H54 (cell line): ENCODE measurements at places on chromosomes 12 and 14.
A peak's percentile ranks its signal among the peaks of the same experiment; 100 is the strongest.

DNA sequence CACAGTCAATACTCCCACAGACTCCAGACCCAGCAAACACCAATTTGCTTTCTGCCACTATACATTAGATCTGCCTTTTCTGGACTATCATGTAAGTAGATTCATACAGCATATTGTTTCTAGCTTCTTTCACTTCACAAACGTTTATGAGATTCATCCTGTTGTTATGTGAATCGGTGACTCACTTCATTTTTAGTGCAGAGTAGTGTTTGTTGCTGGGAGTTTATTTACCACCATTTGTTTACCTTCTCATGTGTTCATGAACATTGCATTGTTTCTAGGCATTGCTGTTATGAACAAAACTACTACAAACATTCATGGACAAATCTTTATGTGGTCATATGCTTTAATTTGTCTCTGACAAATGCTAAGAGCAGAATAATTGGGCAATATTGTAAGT lies 807.8 kb upstream of the TMEM132C start:
- DNase-seq, result no peak

- no peak for DNase-seq
Measured at GRCh38 chr14:24376448-24377070, 8.6 kb downstream of the NFATC4 start.

GRCh38 chr12:79673354-79673753 lies 17.4 kb downstream of the PAWR start:
- DNase-seq, result no peak

DNA sequence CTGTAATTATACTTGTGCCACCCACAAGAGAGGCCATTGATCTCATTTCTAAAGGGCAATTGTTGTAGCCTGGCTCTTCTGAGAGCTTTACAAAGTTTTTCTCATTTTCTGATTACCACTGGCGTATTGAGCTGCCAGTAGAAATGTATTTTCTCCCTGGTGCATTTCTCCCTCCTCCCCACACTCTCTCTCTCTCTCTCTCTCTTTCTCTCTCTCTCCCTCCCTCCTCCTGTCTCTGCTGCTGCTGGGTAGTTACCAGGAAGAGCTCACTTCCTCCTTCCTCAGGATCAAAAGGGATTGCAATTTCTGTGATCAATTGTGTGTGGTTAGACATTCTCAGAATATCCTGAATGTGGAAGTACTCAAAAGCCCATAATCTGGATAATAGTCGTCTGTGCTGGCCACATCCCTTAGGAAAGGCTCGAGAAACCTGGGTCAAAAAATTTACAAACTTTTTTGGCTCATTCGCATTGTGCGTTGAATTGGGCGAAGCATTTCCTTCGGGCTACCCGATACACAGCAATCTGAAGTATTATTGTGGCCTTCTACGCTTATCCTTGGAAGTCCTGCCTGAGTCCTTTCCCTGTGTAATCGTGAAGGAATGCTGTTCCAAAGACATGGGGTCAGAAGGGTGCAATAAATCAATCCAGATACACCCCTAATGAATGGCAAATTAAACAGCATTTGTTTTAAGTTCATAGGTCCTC lies 254.8 kb downstream of the MSRB3 start:
- peak; percentile 29 for DNase-seq

DNA sequence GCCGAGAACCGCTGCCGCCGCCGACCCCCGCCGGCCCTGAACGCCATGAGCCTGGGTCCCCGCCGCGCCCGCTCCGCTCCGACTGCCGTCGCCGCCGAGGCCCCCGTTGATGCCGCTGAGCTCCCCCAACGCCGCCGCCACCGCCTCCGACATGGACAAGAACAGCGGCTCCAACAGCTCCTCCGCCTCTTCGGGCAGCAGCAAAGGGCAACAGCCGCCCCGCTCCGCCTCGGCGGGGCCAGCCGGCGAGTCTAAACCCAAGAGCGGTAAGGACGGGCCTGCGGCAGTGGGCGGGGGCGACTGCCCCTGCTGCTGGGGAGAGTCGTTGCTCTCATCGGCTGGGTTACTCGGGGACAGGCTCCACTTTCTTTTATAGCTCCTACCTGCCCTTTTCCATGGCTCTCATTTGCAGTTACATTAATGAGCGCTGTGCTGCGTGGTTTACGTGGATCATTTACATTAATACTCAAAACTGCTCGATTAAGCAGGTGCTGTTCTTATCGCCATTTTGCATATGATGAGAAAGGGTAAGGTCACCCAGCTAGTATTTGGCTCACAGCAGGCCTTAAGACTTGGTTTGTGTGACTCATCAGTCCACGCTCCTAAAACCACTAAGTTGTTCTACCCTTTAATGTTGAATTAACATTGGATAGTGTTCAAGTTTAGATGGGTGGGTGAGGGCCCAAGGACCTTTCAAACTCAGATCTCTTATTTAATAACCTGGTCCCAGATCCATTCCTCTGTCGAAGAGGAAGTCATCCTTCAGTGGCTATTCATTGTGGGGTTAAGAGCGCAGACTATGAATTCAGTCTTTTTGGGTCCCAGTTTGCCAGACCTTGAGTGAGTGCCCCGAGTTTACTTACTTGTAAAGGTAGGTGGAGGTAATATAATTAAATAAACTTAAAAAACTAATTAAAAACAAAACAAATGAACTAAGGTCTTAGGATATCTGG lies 823 bp downstream of the RNF10 start:
- DNase-seq, result peak; percentile 73
